Bone marrow (tissue), 2 donors: ENCODE measurements at places on chromosomes 1 and 21.

- DNase-seq, result no peak
Observed at GRCh38 chr1:69269491-69269890, 298.2 kb upstream of the LRRC7 start.

- DNase-seq, result peak; percentile 60
Observed at GRCh38 chr1:179955287-179955680, 674 bp downstream of the CEP350 start.

- no peak for DNase-seq
Observed at GRCh38 chr1:217333939-217334338, 297.0 kb downstream of the GPATCH2 start.

DNA sequence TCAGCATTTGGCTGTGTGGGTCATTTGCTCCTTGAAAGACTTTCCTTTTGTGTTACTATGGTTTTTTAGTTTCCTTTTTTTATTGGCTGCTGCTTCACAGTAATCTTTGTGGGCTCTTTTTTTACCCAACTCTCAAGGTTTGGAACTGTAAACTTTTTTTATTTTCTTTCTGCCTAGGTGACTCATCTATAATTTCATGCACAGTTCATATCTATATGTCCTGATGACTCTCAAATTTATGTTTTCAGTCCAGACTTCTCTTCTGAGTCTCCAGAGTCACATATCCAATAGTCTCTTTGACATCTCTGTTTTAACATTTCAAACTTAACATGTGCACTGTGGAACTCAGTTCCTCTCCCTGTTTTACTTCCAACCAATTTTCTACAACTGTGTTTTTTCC is 83.4 kb downstream of the ATF6 start:
- DNase-seq, result no peak

DNA sequence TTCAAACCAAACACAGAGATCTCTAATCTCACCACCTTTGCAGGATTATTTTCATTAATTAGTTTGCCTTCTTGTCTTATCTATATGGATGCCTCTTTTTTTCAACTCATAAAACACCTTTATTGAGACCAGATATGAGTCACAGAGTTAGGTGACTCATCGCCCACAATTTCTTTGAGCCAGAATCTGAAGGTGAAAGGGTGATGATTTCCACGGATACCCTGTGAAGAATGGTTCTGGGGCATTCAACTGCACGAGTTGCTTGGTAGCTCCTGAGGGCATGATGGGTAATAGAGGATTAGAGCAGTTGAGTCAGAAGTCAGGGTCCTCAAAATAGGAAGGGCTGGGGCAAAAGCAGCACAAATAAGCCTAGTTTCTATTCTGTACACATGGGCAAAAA is 128.2 kb downstream of the TBX19 start:
- DNase-seq, result no peak

DNA sequence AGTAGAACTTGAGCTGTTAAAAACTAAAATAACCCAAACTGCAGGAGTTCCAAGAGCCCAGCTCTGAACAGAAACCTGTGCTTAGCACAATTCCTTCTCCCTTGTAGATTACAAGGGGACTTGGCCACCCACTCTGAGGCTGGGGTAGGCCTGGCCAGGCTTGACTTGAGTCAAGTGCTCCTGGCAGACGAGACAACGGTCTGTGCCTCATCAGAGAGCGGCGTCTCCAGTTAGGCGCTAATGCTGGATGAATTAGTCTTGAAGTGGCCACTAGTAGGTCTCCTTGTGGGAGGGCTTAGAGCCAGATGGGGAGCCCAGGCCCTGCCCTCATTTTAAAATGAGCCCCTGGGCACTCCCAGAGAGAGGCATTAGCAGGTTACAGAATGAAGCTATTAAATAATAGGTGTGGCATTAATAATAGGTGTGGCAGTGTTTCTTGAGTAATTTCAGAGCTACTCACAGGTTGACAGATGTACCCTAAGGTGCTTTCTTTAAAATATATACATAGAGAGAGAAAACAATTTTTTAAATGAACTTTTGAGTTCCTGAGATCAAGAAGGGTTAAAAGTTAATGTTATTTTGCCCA is 1.1 kb downstream of the EEIG2 start:
- peak; percentile 45 for DNase-seq
